ENCODE measurements at places on chromosomes 4 and X.

DNA sequence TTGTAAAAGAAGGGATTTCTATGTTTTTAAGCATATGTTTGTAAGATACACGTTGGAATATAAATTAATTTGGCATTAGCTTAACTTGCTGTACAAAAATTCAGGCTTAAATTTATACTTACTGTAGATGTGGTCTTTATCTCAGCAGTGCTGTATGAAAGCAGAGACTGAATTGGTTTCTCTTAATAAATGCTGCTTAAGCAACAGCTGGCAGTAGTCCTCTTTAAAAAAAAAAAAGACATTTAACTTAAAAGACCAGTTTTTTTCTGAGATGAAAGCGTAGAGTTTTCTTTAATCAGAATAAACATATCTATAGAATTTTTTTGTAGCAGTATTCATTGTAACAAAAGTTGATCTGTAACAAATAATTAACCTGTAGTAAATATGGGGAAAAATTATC, 124.6 kb downstream of the RAP1GDS1 start:
- DNase-seq, result no peak

DNA sequence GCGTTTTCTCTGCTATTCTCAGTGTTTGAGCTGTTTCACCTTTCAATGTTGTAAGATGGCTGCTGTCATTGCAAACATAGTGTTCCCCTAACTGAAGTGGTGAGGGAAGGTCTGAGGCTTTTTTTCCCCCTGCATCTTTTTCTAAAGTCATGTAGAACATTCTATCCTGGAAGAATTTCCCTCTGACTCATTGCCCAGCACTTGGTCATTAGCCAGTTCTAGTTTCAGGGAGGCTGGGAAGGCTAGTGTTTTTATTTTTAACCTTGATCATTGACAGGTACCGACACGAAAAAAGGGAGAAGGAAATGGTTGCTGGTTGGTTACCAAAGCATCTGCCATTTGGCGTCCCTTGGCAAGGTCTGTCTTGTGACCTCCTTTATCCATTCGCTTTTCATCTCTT, 6.6 kb downstream of the LANCL3 start:
- DNase-seq, result peak; percentile 3

DNA sequence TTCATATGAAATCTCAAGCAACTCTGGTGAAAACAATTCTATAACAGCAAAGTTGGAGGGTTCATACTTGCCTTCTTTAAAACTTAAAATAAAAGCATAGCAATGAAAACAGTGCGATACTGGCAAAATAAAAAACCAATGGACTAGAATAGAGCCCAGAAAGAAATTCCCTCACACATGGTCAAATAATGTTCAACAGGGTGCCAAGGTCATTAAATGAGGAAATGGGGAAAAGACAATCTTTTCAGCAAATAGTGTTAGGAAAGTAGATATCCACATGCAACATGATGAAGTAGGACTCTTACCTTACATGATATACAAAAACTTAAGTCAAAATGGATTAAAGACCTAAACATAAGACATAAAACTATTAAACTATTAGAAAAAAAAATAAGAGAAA, 970.2 kb upstream of the AGA start:
- no peak for DNase-seq

GRCh38 chrX:13506574-13506973, 62.8 kb upstream of the EGFL6 start:
- DNase-seq, result peak; percentile 46

- no peak for DNase-seq
These were observed 8.3 kb upstream of the HAND2 start for GRCh38 chr4:173538148-173538908.

DNA sequence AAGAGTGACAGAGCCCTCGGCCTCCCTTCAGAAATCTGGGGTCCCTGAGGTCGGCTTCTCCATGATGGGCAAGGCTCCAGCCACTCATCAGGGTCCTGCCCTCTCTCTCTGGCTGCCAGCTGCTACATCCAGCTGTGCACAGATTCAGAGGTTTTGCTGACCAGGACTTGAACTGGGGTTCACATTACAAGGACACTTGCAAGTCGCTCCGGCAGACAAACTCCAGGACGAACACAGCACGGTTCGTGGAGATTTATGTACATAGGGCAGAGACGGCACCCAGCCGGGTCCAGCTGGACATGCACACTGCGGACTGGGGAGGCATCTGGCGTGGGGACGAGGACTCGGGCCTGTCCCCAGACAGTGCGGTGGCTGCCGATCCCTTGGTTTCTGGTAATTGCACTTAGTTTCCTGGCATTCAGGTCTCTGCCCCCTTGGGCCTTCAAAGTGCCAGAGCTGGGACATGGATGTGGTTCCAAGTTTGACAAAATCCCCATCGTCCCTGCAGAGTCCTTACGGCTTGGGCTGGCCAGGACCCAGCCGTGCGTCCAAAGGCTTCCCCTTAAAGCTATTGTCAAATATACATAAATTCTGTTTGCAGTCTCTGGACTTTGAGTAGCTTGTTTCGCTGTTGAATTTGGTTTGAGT, 6.2 kb upstream of the C4orf50 start:
- DNase-seq, result no peak

- no peak for DNase-seq
These were observed 1602.4 kb downstream of the TECRL start for GRCh38 chr4:62806816-62807215.

DNA sequence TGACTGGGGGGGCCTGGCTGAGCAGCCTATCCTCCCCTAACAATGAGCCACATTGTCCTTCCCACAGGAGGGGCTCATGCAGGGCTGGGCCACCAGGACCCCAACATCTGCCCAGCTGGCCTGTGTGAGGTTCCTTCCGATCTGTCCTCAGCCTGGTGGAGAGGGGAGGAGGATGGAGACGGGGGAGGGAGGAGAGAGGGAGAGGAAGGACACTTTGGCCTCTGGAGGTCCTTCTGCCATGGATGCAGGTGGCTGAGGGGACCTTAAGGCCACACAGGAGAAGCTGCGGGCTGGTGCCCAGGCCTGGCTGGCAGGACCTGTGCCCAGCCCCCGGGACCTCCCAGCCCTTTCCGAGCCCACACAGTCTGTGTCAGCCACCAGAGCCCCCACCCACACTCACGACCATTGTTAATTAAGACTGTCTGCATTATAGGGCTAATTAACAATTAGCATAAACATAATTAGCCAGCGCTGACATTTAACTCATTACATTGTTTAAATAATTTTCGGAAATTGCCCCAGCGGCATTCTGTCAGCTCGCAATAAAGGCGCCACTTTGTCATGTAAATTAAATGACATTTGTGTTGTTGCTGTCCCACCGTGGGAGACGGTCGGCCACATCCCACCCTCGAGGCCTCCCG, 53.0 kb upstream of the NKX1-1 start:
- DNase-seq, result no peak

- no peak for DNase-seq
These were observed 5.3 kb downstream of the GRIA3 start for GRCh38 chrX:123189338-123189737.

DNA sequence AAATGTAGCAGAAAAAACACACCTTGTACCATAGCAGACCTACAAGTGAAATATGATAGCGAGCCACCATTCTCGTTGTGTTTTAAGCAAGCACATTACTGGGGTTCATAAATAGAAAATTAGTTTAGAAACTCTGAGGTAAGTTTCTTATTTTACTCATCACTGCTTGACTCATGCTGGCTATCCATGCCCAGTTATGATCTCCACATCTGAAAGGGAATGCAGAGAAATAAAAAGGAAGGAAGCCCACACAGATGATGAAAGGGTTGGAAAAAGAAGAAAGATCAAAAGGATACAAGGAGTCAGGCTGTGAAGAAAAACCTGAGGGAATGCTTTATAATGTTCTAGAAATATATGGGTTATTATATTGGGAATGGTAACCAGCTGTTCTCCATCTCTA, 54.5 kb downstream of the CAMK2D start:
- DNase-seq, result no peak

- DNase-seq, result peak; percentile 14
These were observed 16.2 kb downstream of the AWAT2 start for GRCh38 chrX:70033348-70034051.

DNA sequence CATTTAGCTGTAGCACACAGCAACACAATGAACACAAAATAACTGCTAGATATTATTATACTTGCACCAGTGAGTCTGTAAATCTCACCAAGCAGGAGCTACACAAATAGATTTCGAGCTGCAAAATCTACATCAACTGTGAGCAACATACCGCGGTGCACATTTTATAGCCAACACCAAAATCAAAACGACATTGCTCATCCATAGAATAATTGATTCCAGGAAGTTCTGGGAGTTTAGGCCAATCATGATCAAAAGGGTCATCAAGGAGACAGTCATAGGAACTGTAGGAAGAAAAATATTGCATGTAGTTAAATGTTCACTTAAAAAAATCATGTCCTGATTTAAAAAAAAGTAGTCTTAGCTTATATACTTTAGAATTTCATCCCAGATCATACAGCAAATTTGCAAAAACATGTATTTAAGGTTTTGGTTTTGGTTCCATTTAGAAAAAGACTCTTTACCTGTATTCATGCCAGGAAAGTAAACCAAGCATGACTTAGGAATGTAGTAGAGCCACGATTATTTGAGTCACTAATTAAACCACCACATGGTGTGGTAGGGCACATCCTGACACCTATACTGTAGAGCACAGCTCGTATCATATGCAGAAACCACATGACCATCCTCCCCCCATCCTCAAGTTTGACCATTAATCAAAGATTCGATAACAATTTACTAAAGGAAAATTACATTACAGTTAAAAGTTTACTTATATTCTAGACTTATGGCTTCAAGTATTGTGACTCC, 250.4 kb downstream of the ADAMTS3 start:
- peak; percentile 37 for DNase-seq

DNA sequence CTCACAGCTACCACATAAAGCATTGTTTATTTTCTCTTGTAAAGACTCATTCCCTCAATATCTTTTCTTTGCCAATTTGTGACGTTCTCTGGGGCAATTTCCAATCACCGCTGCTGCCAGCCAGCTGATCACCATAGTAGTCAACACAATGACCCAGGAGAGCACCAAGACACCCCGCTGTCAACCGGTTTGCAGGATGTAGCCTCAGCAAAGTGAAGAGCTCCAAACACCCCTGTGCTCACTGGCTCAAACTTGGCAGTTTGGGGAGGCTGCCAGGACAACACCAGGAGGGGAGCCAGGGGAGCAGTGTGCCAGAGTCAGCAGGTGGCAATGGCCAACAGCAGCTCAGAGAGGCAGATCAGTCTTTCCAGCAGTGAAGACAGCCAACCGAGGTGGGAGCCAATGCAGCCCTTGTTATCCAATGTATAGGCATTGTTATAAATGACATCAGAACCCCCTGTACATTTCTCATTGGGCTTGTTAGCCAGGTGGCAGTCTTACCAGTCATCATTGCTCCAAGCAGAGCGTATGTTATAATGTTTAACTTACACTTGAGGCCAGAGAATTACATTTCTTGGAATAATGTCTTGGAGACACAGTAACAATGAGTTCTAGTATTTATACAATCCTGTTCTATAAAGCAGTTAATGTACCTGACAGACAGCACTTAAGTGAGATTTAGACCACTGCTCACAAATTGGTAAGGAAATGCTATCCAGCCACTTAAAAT, 274.9 kb upstream of the GK2 start:
- DNase-seq, result no peak

- no peak for DNase-seq
These were observed 127.4 kb upstream of the CLNK start for GRCh38 chr4:10811991-10812390.

- DNase-seq, result peak; percentile 8
These were observed 95.5 kb downstream of the TENM3 start for GRCh38 chr4:182338746-182339145.

GRCh38 chrX:155899366-155899765, 18.2 kb downstream of the VAMP7 start:
- DNase-seq, result no peak

- DNase-seq, result no peak
These were observed 85.5 kb downstream of the NFKB1 start for GRCh38 chr4:102586644-102587021.

- peak; percentile 66 for DNase-seq
These were observed 611.6 kb upstream of the GRIA3 start for GRCh38 chrX:122572461-122572860.

- no peak for DNase-seq
These were observed 90.3 kb downstream of the JAKMIP1 start for GRCh38 chr4:6109842-6110560.

DNA sequence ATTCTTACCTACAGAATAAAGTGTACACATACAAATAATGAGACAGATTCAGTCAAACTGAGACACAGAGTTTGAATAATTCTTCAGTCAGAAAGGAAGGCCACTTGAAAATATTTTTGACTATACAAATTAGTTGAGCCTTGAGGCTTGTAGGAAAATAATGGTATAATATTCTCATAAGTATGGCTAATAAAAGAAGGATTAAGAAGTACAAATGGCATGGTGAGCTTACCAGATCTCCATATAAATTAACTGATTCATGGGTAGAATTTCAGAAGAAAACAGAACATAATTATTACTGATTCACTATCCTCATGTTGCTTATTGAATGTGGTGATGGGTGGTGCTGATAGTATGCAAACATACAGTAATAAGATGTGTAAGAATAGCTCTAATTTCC, 401.1 kb downstream of the PCDH18 start:
- DNase-seq, result no peak

GRCh38 chr4:86921608-86922252, 13.1 kb upstream of the AFF1 start:
- no peak for DNase-seq

- DNase-seq, result peak; percentile 9
These were observed 73.3 kb downstream of the MANBA start for GRCh38 chr4:102687373-102687981.

GRCh38 chrX:51395480-51395809, 62.8 kb downstream of the NUDT10 start:
- DNase-seq, result no peak

DNA sequence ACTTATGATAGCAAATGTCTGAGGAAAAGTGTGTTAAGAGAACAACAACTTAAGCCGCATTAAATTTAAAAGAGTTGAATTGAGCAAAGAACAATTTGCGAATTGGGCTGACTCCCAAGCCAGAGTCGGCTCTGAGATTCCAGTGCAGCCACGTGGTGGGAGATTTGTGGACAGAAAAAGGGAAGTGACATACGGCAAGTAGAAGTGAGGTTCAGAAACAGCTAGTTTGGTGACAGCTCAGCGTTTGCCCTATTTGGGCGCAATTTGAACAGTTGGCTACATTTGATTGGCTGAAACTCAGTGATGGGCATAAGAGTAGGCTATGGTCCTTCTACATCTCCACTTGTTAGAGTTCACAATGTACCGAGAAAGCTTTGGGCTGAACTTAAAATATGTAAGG, 124.0 kb downstream of the PRKX start:
- DNase-seq, result no peak

DNA sequence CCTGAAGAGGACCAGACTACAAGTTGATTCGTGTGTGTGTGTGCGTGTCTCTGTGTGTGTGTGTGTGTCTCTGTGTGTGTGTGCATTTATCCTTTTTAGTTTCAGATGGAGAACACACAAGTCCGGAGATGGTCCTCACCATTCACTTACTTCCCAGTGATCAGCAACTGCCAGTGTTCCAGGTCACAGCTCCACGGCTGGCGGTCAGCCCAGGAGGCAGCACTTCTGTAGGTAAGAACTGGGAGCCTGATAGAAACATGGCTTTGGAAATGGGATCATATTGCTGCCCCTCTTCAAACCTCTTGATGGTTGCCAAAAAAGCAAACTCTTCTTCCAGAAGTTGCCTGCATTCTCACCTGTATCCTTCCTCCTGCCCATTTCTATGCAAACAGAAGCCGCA, 122.6 kb upstream of the ANXA3 start:
- DNase-seq, result no peak

GRCh38 chr4:151922306-151922705, 161.5 kb upstream of the GATB start:
- peak; percentile 41 for DNase-seq

GRCh38 chr4:145635630-145636029, 16.4 kb downstream of the MMAA start:
- DNase-seq, result no peak

GRCh38 chr4:6892190-6892908, 17.3 kb upstream of the TBC1D14 start:
- DNase-seq, result peak; percentile 96
